ENCODE measurements at places on chromosomes 7 and 10. TPM values are rescaled to one million over a fixed set of nuclear protein-coding genes. Genes with fewer than 3 reads are reported as not detected.

SPDYE2 gene
- total RNA-seq, result not detected

VAX1 gene
- total RNA-seq, result not detected

DNA sequence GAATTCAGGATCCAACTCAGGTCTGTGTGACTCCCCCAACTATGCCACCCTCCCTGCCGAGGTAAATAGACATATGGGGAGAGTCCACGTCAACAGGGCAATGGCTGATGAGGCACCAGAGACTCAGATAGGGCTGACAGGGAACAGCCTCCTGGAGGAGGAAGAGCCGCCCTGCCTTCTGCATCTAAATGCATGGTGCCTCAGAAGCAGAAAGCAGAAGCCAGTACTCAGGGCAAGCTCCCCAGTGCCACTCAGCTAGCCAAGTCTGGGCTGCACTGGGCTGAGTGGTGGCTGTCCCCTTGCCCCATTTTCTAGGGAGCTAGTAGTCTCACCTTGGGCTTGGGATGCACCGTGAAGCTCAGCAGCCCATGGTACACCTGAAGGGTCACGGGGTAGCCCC is 11.0 kb downstream of the RRP12 start:
- peaks cover 14% of the 10 kb centered on the region for H3K36me3 ChIP-seq
- no peak overlapping the region for H3K27ac ChIP-seq
- no peak for DNase-seq
- no peak overlapping the region for H3K4me3 ChIP-seq

DLX6 gene
- not detected for total RNA-seq

GRCh38 chr7:90092506-90092905 is 61.8 kb upstream of the STEAP1 start:
- no peaks in the 10 kb centered on the region for H3K36me3 ChIP-seq
- no peak overlapping the region for H3K27ac ChIP-seq
- H3K4me3 ChIP-seq, result no peak overlapping the region
- no peak for DNase-seq

GRCh38 chr10:124616836-124617130 is 127.4 kb downstream of the FAM53B start:
- no peak overlapping the region for H3K27ac ChIP-seq
- peaks cover 2% of the 10 kb centered on the region for H3K4me1 ChIP-seq
- H3K36me3 ChIP-seq, result no peaks in the 10 kb centered on the region
- H3K27me3 ChIP-seq, result no peaks in the 10 kb centered on the region
- no peak for DNase-seq

- peaks cover 6% of the 10 kb centered on the region for H3K4me1 ChIP-seq
- no peak for DNase-seq
- no peak overlapping the region for H3K27ac ChIP-seq
- no peak overlapping the region for H3K4me3 ChIP-seq
- H3K36me3 ChIP-seq, result no peaks in the 10 kb centered on the region
- H3K27me3 ChIP-seq, result no peaks in the 10 kb centered on the region
Measured at GRCh38 chr7:32881074-32881982, 10.2 kb downstream of the KBTBD2 start.

FOXI2 gene
- not detected for total RNA-seq

- no peak overlapping the region for H3K4me3 ChIP-seq
- H3K4me1 ChIP-seq, result no peaks in the 10 kb centered on the region
- no peak overlapping the region for H3K27ac ChIP-seq
- peaks cover 2% of the 10 kb centered on the region for H3K27me3 ChIP-seq
- no peak for DNase-seq
- H3K36me3 ChIP-seq, result no peaks in the 10 kb centered on the region
Measured at GRCh38 chr7:101723835-101724234, 93.6 kb upstream of the CUX1 start.

ELN gene
- total RNA-seq, result 2.1 TPM

KRIT1 gene
- total RNA-seq, result 53.0 TPM

DNA sequence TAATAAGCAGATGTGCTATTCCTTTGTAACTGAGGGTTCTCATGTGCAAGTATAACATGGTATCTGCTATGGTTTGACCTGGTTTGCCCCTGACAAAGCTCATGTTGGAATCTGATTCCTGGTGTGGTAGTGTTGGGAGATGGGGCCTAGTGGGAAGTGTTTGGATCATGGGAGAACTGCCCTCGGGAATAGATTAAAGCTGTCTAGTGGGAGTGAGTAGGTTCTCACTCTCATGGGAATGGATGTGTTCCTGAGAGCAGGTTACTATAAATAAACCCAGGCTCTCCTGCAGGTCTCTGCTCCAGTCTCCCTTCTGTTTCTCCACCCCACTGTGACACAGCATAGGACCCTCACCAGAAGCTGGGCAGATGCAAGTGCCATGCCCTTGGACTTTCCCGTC is 97.7 kb downstream of the ATE1 start:
- H3K36me3 ChIP-seq, result no peaks in the 10 kb centered on the region
- H3K4me1 ChIP-seq, result no peaks in the 10 kb centered on the region
- H3K27me3 ChIP-seq, result no peaks in the 10 kb centered on the region
- H3K4me3 ChIP-seq, result no peak overlapping the region
- no peak overlapping the region for H3K27ac ChIP-seq

GRCh38 chr7:146115851-146116520 is 615 bp upstream of the CNTNAP2 start:
- no peaks in the 10 kb centered on the region for H3K36me3 ChIP-seq
- no peaks in the 10 kb centered on the region for H3K27me3 ChIP-seq
- H3K4me1 ChIP-seq, result no peaks in the 10 kb centered on the region
- no peak overlapping the region for H3K4me3 ChIP-seq

DNA sequence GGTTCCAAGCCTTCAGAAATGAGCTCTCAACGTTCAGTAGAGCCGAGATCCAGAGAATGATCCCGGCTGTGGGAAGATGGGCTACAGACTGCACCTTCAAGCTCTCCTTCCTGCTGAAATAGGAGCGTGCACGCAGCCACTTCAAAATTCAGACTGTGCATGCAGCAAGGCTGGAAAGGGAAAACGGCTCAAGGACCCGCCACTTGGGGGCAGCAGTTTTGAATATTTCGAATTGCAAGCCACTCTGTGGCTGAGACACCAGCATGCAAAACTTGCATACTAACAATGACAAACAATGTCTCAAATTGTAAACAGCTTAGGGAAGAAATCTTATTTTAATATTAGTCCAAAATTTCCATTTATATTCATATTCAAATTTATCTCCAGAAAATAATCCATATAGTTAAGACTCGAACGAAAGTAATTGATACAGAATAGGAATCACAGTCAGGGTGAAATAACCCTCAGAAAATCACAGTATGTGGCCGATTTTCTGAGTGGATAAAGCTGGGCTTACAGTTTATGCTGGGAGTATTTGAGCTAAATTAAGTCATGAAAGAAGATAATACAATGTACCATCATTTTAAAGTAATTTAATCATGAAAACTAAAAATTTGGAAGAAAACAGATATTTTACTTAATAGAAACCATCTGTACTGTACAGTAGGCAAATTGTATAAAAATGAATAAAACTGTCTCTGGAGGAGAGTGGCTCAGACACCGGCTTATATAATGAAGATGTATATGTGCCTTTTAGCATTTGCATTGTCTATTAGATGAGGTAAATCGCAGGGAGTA is 137.9 kb upstream of the MKI67 start:
- H3K27ac ChIP-seq, result no peak overlapping the region
- DNase-seq, result peak; percentile 16
- no peak overlapping the region for H3K4me3 ChIP-seq
- H3K36me3 ChIP-seq, result no peaks in the 10 kb centered on the region
- no peaks in the 10 kb centered on the region for H3K4me1 ChIP-seq
- H3K27me3 ChIP-seq, result no peaks in the 10 kb centered on the region

RAB19 gene
- not detected for total RNA-seq

DNA sequence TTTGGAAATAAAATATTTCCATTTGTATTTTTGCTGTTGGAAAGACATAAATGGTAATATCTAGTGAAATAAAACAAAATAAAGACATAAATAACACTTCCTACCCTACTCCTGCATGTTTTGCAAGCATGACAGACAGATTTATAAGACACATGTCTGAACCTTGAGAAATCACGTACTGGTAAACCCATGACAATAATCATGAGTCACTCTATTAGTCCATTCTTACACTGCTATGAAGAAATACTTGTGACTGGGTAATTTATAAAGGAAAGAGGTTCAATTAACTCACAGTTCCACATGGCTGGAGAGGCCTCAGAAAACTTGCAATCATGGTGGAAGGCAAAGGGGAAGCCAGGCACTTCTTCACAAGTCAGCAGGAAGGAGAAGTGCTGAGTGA is 942.2 kb downstream of the REEP3 start:
- H3K4me1 ChIP-seq, result no peaks in the 10 kb centered on the region
- no peak for DNase-seq
- H3K36me3 ChIP-seq, result no peaks in the 10 kb centered on the region
- no peak overlapping the region for H3K27ac ChIP-seq
- no peaks in the 10 kb centered on the region for H3K27me3 ChIP-seq

ZRANB1 gene
- total RNA-seq, result 32.9 TPM

DNA sequence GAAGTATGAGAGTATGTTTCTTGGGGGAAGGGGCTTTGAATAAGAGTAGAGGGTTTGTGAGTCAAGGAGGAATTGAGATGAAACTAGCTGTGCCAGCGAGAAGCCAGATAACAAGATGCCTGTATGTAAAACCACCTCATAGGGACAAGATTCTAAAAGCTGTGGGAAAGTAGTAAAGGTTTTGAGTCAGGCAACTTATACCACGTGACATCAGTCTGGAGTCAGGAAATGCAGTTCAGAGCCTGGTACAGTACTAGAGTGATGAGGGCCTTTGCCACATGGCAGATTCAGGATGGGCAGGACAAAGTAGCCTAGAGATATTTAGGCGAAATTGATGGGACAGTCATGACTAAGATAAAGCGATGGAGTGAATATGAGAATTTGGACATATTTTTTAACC is 140.2 kb upstream of the PLXDC2 start:
- no peaks in the 10 kb centered on the region for H3K4me1 ChIP-seq
- no peak overlapping the region for H3K4me3 ChIP-seq
- no peaks in the 10 kb centered on the region for H3K36me3 ChIP-seq

DNA sequence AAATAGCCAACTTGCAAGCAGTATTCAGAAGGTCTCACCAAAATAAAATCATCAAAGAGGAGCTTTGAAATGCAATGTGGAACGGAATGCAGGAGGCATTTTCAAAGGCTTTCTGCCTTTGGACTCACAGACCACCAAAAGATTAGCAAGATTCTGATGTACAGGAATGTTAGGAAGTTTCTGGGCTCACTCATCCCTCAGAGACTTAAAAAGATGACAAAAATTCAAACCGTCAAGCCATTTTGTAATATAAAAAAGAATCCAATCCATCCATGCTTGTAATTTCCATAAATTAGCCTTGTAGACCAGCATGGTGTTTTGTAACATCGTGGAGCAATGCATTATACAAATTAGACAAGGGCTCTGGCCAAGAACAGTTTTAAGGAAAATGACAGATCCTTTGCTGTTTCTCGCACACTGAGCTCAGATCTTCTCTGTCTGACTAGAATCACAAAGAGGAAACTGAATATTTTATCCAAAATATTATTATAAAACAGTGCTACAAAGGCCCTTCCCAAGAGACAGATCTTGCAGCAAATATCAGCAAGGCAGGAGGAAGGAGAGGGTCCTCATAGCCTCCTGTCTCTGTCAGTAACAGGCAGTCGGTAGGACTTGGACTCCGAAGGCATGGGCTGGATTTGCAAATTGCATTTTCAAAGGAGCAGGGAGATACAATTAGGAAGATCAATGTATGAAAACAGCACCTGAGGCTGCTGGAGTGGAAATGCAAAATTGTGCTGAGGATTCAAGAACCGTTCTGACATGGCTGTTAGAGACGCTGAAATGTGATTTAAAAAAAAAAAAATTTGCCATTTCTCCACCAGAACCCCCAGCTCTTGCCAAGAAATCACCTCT is 57.4 kb upstream of the NRP1 start:
- no peaks in the 10 kb centered on the region for H3K27me3 ChIP-seq
- no peak overlapping the region for H3K4me3 ChIP-seq
- H3K36me3 ChIP-seq, result no peaks in the 10 kb centered on the region
- peak; percentile 34 for DNase-seq
- no peaks in the 10 kb centered on the region for H3K4me1 ChIP-seq
- H3K27ac ChIP-seq, result no peak overlapping the region

DNA sequence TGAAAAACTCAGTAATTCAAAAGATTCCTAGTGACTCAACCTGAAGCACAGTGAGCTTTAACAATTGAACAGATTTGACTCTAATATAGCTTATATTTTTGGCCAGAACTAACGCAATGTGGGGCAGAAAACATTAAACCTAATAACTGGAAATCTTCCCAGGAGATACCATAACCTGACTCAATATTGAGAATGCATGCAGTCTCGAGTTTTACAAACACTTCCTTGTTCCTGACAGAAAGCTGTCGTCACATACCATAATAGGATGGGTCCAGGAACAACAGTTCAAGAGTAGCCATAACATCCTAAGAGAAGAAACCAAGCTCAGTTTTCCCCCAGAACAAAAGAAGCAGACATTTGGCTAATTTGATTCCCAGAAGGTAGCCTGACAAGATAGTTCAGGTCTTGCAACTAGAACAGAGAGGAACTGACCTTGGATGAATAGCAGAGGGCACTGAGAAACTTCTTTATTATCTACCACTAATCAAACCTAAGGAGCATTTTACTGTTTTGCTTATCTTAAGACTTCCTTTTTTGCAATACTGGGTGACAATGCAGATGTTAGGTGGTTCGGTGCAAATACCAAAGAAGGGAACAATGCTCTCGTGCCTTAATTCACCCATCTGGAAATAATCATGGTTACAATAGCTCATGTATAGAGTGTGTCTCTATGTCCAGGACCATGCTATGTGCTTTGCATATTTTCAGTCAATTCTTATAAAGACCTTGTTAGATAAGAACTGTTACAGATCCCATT is 38.6 kb upstream of the ACSL5 start:
- H3K4me3 ChIP-seq, result no peak overlapping the region
- H3K36me3 ChIP-seq, result no peaks in the 10 kb centered on the region
- no peak overlapping the region for H3K27ac ChIP-seq
- H3K27me3 ChIP-seq, result no peaks in the 10 kb centered on the region
- no peaks in the 10 kb centered on the region for H3K4me1 ChIP-seq

AUTS2 gene
- 7.7 TPM for total RNA-seq

- H3K27ac ChIP-seq, result peak overlapping the region; percentile 34
- peaks cover 12% of the 10 kb centered on the region for H3K36me3 ChIP-seq
- peaks cover 12% of the 10 kb centered on the region for H3K4me1 ChIP-seq
- H3K27me3 ChIP-seq, result no peaks in the 10 kb centered on the region
- no peak overlapping the region for H3K4me3 ChIP-seq
- DNase-seq, result no peak
Measured at GRCh38 chr7:767580-767940, 40.5 kb upstream of the PRKAR1B start.

CYP3A4 gene
- not detected for total RNA-seq

ZNF722 gene
- not detected for total RNA-seq

SDK1 gene
- 8.6 TPM for total RNA-seq

PAX4 gene
- total RNA-seq, result not detected

GRCh38 chr10:13068071-13068470 is 31.9 kb upstream of the OPTN start:
- H3K4me1 ChIP-seq, result no peaks in the 10 kb centered on the region
- H3K27ac ChIP-seq, result no peak overlapping the region
- no peak overlapping the region for H3K4me3 ChIP-seq
- no peaks in the 10 kb centered on the region for H3K36me3 ChIP-seq
- no peak for DNase-seq
- H3K27me3 ChIP-seq, result no peaks in the 10 kb centered on the region

CALHM1 gene
- total RNA-seq, result not detected

FKBP6 gene
- total RNA-seq, result not detected

GRCh38 chr7:135650831-135651573 is 11.3 kb upstream of the STMP1 start:
- H3K4me3 ChIP-seq, result no peak overlapping the region
- no peaks in the 10 kb centered on the region for H3K4me1 ChIP-seq
- no peaks in the 10 kb centered on the region for H3K36me3 ChIP-seq
- H3K27me3 ChIP-seq, result no peaks in the 10 kb centered on the region
- no peak for DNase-seq
